Activated effector memory CD4-positive, alpha-beta T cell treated with anti-CD3 and anti-CD28 coated beads, Interleukin-2, amount 50 U/mL, for 16 hours (primary cell): ENCODE measurements at places on chromosomes 11 and 22.

DNA sequence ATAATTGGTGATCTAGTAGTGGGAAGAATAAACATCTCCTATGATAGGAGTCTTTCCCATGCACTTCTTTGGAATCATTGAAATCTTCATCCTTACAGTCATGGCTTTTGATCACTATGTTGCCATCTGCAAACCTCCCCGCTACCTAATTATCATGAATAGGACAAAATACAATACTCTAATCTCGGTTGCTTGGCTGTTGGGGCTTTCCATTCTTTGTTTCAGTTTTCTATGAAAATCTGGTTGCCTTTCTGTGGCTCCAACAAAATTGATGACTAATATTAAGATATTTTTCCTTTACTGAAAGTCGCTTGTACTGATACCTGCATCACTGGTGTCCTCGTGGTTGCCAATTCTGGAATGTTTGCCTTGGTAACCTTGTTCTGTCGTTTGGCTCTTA is 11.9 kb downstream of the OR4C6 start:
- no peak for DNase-seq

DNA sequence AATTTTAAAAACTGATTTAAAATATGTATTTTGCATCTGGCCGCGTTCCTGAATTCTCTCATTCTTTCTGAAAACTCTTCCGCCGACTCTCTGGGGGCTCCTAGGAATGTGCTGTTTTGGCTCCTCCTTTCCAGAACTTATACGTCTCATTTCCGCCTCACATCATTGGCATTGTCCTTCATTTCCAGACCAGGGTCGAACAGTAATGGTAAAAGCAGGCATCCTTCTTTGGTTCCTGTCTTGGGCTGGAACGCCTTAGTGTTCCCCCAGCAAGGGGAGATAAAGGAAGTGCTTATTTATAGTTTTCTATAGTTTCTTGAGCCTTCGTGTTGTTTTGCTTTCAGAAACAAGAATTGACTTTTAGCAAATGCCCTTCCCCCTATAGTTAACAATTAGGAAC is 10.9 kb upstream of the TNNT3 start:
- DNase-seq = no peak

DNA sequence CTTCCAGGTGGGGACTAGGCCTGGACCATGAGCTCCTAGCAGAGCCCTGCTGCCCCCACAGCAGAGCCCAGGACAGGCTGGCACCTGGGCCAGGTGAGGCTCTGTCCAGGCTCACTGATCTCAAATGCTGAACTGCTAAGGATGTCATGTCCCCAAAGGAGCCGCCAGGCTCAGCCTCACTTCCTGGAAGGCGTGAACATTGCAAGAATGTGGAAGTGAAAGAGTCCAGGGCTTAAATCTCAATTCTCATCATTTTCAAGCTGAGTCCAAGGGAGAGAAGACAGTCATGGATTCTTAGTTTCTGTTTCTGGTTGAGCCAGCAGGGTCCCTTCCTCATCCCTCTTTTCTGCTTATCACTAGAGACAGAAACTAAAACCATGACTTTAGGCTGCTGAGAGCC is 5.0 kb downstream of the ASCL2 start:
- DNase-seq = peak; percentile 73

- DNase-seq = no peak
Measured at GRCh38 chr22:38273135-38273826, 471 bp upstream of the TMEM184B start.

- no peak for DNase-seq
Measured at GRCh38 chr11:118870396-118871343, 13.0 kb upstream of the CXCR5 start.

DNA sequence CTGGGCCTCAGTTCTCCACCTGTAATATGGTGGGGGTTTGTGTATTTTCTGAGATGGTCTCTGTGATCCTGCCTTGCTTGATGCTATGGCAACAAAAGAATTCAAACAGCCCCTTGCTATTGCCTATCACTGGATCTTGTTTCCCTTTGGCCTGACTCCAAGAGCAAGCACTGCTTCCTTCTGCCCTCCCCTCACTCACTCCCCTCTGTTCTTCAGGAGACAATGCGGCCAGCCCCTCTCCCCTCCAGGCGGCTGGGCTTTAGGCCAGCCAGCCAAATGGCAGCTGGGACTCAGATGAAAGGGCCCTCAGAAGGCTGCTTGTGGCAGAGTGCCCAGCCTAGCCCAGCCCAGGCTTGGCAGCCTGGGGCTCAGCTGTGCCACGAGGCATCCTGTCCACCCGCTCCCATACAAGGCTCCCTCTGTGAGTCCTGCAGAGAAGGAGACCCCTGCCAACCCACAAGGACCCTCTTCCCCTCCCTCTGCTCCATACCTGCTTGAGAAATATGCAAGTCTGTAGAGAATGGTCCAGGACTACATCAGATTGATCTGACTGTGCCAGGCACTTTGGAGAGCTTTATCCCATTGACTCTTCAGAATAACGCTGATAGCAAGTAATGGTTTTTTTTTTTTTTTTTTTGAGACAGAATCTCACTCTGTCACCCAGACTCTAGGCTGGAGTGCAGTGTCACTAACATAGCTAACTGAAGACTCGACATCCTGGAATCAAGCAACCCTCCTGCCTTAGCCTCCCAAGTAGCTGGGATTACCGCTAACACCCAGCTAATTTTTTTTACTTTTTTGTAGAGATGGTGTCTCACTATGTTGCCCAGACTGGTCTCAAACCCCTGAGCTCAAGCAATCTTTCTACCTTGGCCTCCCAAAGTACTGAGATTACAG is 7.6 kb upstream of the KCTD14 start:
- DNase-seq = no peak

GRCh38 chr22:18955696-18956095 is 19.6 kb upstream of the PRODH start:
- DNase-seq = no peak

GRCh38 chr11:9895006-9895405 is 231.1 kb downstream of the SWAP70 start:
- no peak for DNase-seq

- no peak for DNase-seq
Measured at GRCh38 chr11:128498721-128499245, 88.6 kb downstream of the ETS1 start.

DNA sequence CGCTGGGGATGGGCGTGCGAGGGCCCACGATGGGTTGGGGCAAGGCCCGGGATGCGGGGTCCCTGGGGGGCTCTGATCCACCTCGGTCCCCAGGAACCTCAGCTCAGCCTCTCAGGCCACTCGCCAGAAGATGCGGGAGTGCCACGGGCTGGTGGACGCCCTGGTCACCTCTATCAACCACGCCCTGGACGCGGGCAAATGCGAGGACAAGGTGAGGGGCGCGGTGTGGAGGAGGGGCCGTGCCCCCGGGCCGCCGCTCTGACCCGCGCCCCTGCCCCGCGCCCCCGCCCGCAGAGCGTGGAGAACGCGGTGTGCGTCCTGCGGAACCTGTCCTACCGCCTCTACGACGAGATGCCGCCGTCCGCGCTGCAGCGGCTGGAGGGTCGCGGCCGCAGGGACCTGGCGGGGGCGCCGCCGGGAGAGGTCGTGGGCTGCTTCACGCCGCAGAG is 6.3 kb downstream of the PKP3 start:
- DNase-seq = no peak

DNA sequence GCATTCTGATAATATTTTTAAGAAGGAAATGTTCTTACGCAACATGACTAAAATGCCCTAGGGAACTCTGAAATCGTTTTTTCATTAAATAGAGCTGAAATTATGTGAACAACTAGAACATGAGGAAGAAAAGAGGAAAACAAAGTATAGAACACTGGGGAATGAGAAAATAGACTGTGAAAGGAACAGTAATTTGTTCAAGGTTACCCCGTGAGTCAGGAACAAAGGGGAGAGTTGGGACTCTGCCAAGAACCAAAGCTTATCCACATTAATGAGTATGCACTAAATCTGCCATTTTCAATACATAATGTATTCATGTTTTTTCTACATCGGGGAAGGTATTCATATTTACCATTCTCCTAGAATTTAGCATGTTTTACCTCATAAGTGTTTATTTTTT is 961.8 kb upstream of the CCDC90B start:
- DNase-seq = no peak

DNA sequence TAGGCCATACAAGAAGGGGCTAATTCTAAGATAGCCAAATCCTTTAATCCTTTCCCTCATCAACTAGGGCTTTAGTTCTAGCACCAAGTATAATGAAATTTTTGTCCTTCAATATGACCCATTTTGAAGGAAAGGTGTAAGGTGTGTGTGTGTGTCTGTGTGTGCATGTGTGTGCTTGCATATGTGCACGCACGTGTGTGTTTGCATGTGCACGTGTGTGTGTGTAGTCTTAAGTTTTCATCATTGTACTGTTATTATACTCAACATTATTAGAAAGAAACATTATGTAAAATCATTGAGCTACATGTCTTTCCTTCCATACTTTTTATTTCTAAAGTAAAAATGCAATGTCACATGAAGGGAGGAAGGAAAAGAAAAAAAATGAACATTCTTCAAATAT is 547.7 kb downstream of the FAM181B start:
- no peak for DNase-seq

- no peak for DNase-seq
Measured at GRCh38 chr11:27640954-27641353, 59.3 kb downstream of the BDNF start.

GRCh38 chr22:39690881-39691605 is 120.5 kb downstream of the CACNA1I start:
- no peak for DNase-seq

- no peak for DNase-seq
Measured at GRCh38 chr11:69618237-69618636, 22.7 kb upstream of the CCND1 start.

- DNase-seq = no peak
Measured at GRCh38 chr22:29839039-29839438, 965 bp upstream of the ASCC2 start.

GRCh38 chr11:77407613-77408012 is 66.3 kb downstream of the PAK1 start:
- DNase-seq = no peak

GRCh38 chr11:121800240-121800639 is 315.8 kb downstream of the BLID start:
- no peak for DNase-seq

GRCh38 chr11:67680696-67681470 is 6.5 kb upstream of the ALDH3B2 start:
- no peak for DNase-seq

- no peak for DNase-seq
Measured at GRCh38 chr22:29151316-29151715, 54.4 kb upstream of the EMID1 start.

GRCh38 chr11:70578831-70579230 is 180.5 kb downstream of the CTTN start:
- peak; percentile 9 for DNase-seq

GRCh38 chr22:11253000-11253511 is 4274.9 kb upstream of the OR11H1 start:
- DNase-seq = peak; percentile 60

- no peak for DNase-seq
Measured at GRCh38 chr11:82842019-82842418, 58.2 kb downstream of the PRCP start.

DNA sequence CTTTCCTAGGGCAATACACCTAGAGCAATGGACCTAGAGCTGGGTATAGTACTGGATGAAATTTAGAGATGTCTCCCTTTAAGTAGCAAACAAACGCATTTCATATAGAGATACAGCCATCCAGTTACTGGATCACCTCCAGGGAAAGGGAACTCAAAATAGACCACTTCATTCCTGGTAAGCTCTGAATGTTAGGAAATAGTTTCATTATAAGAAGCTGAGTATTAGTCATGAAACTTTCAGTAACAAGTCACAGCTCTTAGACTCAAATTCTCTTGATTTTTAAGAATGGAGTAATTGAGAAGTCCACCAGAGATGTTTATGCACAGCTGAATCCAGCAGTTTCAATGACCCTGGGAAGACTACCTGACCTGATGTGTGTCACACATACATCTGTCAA is 221.9 kb downstream of the FAM76B start:
- no peak for DNase-seq

- DNase-seq = no peak
Measured at GRCh38 chr22:31122196-31122531, 602 bp upstream of the INPP5J start.

- DNase-seq = no peak
Measured at GRCh38 chr11:65471447-65471891, 27.4 kb upstream of the MALAT1 start.

DNA sequence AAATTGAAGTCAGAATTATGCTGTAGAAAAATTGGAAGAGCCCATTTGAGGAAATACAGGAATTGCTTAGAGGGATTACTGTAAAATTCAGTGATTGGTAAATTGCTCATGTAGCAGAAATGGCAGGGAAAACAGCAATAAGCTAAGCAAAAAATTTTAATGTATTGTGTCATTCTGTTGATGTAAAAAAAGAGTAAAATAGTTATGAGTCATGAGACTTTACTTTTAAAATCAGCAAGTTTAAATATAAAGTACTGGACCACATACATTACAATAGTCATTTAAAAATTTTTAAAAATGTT is 10.4 kb downstream of the PDHX start:
- no peak for DNase-seq

GRCh38 chr11:1672613-1673350 is 24.2 kb upstream of the KRTAP5-6 start:
- DNase-seq = no peak

DNA sequence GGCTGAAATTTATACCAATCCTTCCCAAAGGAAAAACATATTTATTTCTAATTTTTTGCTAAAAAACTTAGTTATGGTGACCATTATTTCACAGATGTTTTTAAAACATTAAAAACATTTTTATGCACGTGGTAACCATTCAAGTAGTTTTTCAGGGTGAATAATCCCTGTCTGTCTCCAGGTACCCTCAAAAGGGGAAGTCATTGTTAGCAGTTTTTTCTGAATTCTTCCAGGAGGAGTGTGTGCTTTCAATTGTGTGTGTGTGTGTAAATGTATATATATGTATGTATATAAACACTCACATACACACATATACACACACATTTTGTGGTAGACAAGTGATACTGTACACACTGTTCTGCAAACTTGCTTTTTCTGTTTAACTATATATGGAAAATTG is 43.9 kb downstream of the MIAT start:
- DNase-seq = no peak

GRCh38 chr22:31628362-31628761 is 33.7 kb downstream of the PISD start:
- no peak for DNase-seq

- no peak for DNase-seq
Measured at GRCh38 chr22:48153726-48154125, 1391.3 kb downstream of the TBC1D22A start.

- DNase-seq = no peak
Measured at GRCh38 chr11:103668859-103669258, 367.6 kb upstream of the DDI1 start.

GRCh38 chr11:1204381-1205101 is 18.3 kb upstream of the MUC5B start:
- DNase-seq = no peak

DNA sequence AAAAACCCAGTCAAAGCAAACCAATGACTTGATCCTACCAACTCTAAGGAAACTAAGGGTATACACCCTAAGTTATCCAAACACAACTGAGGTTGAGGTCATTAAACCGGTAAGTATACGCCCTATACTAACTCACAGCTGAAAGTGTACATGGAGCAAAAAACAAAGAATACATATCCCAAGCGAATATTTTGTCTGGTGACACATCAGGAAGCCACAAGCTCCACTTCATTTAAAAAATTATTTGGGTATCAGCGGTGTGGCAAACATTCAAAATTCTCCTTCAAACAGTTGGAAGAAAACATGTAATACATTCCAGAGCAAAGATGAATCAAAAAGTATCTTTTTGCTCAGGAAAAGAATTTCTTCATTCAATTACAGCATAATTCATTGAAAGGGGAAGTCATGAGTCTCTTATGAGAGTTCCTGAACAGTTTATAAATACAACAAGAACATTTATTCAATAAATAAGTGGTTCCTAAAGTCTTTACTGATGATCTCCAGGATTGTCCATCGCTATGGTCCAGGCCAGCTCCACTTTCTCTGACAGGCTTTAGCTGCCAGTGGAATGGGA is 4.5 kb upstream of the JAML start:
- DNase-seq = no peak
